ENCODE measurements at places on chromosomes 2 and 18. TPM values are rescaled to one million over a fixed set of nuclear protein-coding genes. Genes with fewer than 3 reads are reported as not detected.

GRCh38 chr2:124213977-124214587, 189.0 kb downstream of the CNTNAP5 start:
- no peak for DNase-seq

Gene RGPD3
- 0.05 TPM for total RNA-seq

DNA sequence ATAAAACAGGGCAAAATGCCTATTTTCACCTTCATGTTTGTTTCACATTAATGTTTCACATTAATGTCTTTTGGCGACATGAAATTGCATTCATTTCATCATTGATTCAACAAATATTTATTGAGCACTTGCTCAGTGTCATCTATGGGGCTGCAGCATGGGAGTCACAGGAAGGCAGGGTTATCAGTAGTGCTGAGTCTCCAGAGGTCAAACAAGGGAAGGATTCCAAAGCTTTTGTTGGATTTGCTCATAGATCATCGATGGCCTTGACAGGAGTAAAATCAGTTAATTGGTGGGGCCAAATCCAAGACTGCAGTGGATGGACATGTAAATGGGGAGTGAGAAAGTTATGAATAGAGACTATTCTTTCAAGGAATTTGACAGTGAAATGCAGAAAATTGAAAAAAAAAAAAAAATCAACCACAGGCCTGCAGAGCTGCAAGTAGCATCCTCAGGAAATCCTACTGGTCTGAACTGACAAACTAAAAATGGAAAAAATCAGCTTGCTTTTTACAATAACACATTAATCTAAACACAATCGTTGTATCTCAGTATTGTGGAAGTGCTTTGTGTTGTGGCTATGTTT, 1290.8 kb downstream of the DPP10 start:
- no peak for DNase-seq

DNA sequence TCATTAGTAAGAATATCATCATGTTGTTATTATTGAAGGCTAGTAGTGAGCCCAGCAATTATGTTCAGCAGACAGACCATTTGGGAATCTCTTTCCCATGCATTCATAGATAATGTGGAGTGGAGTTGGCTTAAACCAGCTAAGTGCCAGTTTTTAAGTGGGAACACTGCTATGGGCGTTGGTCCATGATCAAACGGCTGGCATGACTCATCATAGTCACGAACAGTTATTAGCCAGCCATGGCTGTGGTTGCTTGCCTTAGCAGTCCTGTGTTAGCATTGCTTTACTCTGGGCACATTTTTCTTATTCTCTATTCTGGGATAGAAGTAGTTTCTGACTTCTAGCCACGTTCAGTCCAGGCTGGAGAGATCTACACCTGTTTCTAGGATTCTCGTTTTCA, 17.7 kb downstream of the EIF4E2 start:
- DNase-seq: no peak

- DNase-seq: no peak
Measured at GRCh38 chr2:156434461-156435291, 1.5 kb upstream of the GPD2 start.

DNA sequence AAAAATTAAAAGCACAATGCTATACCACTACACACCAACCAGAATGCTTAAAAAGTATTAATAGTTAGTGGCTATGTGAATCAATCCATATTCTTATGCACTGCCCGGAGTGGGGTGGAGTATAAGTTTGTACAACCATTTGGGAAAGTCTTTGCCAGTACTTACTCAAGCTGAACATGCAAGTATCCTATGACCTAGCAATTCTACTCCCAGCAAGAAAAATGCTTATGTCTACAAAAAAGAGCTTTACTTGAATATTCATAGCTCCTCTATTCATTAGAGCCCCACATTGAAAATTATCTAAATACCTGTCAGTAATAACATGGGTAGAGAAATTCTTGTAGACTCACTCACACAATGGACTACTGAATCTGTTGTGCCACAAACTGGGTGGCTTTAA, 21.4 kb upstream of the CNOT11 start:
- no peak for DNase-seq

DNA sequence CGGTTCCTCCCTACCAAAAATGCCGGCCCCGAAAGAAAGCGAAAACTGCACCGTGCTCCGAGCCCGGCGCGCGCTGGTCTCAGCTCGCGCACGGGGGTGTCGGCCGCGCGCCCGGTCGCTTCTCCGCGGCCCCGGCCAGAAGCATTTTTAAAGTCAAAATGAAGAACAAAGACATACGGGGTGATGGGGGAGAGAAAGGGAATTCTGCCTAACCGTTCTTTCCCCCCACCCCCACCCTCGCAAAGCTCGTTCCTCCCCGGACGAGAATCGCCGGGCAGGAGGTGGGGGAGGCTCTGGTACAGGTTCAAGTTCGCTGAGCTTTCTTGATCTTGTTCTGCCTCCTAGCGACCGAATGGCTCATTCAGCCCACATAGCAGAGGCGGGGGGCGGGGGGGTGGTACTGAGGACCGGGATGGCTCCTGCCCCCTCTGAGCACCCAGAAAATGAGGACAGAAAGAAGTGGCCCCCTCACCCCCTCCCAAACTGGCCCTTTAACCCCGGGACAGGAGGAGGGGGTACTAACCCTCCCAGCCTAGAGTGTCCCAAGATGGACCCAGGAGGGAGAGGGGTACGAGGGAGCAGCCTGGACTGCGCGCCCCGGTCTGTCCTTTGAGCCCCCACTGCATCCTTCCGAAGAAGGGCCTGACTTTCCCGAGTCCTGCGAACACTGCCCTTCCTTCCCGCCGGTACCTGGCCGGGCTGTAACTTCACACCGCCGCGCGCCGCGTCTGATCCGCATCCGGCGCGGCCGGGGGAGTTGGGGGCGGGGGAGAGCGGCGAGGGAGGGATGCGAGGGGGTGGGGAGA, 3.1 kb downstream of the BCL11A start:
- no peak for DNase-seq

Gene BIRC6
- total RNA-seq: 64.1 TPM

- DNase-seq: no peak
Measured at GRCh38 chr18:67550872-67551520, 34.5 kb upstream of the DSEL start.

- no peak for DNase-seq
Measured at GRCh38 chr2:24404491-24404921, 44.2 kb upstream of the ITSN2 start.

Gene VWC2L
- total RNA-seq: not detected

GRCh38 chr2:30248791-30249190, 17.5 kb downstream of the LBH start:
- DNase-seq: no peak

DNA sequence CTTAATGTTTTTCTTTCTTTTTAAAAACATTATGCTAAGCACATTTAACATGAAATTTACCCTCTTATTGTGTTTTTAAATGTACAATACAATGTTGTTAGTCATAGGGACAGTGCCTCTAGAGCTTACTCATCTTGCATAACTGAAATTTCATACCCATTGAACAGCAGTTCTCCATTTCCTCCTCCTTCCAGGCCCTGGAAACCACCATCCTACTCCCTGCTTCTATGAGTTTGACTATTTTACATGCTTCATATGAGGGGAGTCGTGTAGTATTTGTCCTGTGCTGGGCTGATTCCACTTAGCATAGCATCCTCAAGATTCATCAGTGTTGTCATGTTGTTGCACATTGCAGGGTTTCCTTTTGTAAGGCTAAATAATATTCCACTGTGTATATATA, 92.6 kb downstream of the SPATS2L start:
- no peak for DNase-seq

DNA sequence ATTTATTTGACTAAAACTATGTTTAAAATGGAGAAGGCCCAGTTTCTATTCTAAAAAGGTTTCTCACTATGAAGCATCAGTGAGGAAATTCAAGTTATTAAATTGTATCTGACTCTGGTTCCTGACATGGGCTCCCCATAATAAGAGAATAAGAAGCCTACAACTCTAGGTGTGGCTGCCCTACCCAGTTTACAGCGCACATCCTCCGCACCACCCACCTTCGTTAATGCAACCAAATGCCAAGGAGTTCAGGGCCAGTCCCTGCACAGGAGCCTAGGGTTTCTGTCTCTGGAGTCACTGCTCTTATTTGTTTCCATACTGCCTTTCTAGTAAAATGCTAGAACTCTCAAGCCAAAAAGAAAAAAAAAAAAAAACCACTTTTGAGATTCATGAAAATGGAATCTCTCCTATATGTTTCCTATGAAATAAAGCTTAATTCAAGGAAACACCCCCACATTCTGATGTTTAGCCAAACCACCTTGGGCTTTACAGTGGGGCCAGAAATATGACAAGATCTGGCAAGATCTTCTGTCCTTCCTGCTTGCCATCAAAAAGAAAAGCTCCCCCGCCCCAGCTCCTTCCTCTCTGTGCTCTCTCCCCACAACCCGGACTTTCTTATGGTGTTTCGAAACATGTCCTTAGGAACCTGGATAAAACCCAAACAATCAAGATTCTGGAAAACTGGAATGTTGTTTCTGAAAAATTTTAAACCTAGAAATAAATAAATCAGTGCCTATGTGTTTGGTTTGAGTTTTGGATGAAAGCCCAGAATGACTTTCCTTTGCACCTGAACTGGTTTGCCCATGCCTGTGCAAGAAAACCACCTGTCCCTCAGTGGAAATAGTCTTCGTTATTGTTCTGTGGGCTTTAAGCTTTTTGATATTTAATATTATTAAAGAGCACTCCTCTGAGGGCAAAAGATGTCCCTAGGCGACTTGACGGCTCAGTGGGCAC, 136.7 kb downstream of the SP3 start:
- no peak for DNase-seq

DNA sequence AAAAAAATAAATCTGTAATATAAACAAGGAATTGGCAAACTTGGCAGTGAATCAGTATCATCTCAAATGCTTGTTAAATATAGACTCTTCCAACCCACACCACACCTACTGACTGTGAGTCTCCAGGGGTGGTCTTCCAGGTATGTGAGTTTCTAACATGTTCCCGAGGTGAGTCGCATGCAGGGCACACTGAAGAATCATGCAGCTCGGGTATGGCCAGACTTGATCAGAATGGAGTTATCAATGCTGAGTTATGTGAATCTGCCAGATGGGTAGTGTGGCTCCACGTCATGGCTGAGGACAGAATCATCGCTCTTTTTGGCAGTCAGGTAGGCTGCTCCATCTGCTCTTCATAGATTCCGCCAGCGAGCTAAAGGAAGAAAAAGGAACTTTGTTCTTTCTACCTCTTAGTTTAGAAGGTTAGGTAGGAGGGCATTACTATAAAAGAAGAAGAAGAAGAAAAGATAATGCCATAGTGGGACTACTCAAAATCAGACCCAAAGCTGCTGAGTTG, 1279.7 kb upstream of the ZEB2 start:
- DNase-seq: no peak

GRCh38 chr18:8261651-8262091, 347.6 kb upstream of the RAB12 start:
- DNase-seq: no peak

GRCh38 chr2:69583321-69583833, 60.2 kb downstream of the AAK1 start:
- no peak for DNase-seq

Gene CRYGC
- not detected for total RNA-seq

Measured in glomerular endothelial cell (primary cell).